Right renal cortex interstitium (tissue), 3 donors: ENCODE measurements at places on chromosomes 2 and 18.

GRCh38 chr2:95374451-95374920, 28.0 kb upstream of the FAHD2A start:
- no peak for DNase-seq

GRCh38 chr18:25055076-25055475, 296.9 kb downstream of the ZNF521 start:
- DNase-seq: no peak

GRCh38 chr2:47772343-47772742, 10.6 kb upstream of the MSH6 start:
- DNase-seq: no peak

DNA sequence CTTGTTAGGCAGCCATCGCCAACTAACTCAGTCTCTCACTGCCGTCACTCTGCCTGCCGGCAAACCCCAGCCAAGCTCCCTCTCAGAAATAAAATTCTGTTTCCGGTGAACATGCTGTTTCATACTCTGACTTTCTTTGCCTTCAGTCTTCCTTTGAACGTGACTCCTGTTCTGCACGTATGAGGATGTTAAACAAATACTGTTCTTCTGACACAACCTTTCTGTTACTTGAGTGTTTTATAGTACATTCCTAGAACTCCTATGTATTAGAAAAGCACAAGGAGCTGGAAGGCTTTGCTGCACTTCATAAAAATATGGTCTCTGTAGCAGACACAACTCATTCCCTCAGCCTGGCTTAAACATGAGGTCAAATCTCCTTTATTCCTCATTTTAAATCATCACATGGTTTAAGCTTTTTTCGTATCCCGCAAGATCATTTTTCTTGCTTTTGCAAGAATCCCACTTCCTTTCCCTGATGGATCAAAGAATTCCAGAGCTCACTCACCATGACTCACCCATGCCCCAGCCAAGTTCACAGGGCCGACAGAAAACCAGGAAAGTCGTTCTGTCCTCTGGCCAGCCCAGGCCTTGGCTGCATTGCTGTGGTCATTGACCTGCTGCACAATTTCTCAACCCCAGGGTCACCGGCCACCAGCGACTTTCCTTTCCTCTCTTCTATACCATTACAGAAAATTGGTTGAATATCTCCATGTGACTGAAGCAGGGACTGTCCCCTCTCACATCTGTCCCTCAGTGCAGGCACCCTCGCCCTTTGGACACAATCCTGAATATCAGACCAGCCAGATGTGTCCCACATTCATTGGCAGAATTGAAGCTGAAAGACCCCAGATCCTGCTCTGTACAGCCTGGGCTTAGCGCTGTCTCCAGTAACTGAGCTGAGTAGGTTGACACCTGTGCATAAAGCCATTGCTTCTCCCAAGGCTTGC, 183.1 kb upstream of the ARL4C start:
- DNase-seq: no peak

DNA sequence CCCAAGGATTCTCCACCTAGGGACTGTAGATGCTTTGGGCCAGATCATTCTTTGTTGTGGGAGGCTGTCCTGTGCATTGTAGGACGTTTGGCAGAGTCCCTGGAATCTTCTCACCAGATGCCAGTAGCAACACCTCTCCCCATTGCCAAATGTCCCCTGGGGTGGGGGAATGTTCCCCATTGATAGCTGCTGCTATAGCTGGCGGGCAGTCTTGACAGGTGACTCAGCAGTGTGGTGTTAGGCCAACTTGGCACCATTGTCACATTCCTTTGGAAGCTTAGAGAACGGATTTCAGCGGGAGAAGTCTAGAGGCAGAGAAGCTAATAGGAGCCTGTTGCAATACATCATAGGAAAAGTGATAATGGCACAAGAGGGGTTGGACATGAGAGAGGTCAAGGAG, 495.7 kb upstream of the SMIM21 start:
- no peak for DNase-seq

DNA sequence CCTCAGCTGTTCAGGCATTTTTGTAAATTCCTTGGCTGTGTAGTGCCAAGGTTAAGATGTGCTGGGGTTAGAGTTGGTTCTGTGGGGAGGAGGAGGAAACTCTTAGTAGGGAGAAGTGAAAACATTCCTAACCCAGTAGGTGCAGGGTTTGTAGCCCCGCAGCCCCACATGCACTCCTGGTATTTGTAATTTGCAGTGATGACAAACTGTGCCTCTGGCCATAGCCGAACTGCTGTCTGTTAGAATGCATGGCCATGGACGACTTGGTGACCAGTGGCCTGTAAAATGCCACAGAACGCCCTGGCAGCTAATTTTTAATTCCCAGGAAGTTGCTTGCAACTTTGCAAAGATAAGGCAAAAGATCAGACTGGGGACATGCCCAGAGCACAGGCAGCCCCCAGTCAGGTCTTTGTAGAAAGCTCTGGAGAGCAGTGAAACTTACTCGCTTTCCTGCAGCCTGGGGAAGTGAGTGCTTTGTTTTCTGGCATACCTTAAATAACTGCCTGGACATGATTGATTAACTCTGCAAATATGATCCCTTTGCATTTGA, 38.4 kb downstream of the LYPD6B start:
- DNase-seq: no peak

GRCh38 chr18:72762515-72763122, 105.2 kb downstream of the NETO1 start:
- DNase-seq: peak; percentile 31

DNA sequence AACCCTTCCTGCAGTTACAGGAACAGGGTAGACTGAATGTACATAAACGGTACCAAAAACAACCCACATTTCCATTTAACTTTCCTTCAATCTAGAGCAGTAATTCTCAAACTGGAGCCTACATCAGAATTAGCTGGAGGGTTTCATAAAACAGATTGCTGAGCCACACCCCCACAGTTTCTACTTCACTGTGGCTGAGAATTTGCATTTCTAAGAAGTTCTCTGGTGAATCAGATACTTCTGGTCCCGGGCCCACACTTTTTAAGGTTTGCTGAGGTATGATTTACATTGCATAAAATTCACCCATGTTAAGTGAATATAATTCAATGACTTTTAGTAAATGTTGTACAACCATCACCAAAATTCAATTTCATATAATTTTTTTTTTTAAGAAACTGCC, 113.7 kb downstream of the SRBD1 start:
- no peak for DNase-seq

DNA sequence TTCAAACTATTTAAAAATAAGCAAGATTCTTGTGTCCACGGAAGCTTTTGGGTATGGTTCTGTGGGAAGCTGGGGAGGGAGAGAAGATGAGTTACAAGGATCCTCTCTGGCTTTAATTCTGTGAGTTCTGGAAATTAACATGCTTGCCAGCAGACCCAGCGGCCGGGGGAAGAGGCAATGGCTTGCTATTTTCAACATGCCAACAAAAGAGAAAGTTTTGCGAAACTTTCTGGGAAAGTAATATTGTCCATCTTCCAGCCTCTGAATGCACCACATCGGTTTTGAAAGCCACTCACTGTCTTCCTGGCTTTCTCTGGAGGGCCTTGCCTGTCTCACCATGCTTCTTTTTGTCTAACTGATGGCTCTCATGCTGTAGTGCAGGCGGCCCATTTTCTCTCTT, 85.7 kb downstream of the EN1 start:
- no peak for DNase-seq

DNA sequence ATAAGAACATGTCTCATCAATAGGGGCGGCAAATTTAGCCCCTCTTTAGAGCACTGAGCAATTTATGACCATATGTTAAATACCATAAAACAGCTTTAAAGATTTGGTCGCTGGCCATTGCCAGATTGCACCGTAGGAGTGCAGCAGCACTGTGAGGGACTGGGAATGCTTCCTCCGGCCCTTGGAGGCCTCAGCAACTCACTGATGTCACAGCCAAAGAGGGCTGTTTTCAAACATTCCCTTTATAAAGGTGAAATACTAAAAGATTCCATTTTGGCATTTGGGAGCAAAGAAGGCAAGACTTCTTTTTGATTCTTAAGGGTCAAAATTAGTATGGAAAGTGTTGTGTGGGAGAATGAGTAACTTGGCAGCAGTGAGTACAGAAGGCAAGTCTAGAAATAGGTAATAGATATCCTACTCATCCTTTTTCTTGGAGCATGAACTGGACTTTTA, 63.7 kb downstream of the BABAM2 start:
- DNase-seq: no peak

DNA sequence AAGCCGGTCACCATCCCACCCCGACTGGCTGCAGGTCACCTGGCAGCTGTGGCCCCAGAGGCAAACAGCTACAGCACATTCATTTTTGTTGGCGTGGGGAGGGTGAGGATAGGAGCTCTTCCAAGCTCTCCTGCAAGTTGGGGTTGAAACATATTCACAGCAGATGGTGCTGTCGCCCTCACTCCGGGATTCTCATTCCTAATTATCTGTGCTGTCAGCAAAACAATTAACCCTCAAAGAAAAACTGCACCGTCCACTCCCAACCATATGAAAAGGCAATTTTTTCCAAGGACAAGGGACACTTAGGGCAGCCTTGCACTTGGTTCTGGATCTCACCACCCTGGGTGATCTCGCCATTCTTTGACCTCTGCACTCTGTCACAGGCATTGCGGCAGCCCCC, 68.6 kb downstream of the ZBTB7C start:
- DNase-seq: no peak

DNA sequence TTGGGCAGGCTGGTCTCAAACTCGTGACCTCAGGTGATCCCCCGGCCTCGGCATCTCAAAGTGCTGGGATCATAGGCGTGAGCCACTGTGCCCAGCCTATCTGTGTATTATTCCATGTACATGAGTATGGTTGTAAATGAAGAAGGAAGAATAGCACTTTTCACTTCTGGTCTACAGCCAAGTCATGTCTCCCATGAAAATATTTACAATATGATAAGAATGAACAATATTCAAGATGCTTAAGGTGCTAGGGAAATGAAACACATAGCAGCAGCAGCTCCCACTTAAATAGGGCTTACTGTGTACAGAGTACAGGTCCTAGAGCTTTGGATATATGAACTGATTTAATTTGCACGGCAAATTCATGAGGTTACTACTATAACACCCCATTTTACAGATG, 70.3 kb upstream of the COL5A2 start:
- no peak for DNase-seq

- no peak for DNase-seq
Observed at GRCh38 chr2:120862201-120863060, 126.8 kb downstream of the GLI2 start.

DNA sequence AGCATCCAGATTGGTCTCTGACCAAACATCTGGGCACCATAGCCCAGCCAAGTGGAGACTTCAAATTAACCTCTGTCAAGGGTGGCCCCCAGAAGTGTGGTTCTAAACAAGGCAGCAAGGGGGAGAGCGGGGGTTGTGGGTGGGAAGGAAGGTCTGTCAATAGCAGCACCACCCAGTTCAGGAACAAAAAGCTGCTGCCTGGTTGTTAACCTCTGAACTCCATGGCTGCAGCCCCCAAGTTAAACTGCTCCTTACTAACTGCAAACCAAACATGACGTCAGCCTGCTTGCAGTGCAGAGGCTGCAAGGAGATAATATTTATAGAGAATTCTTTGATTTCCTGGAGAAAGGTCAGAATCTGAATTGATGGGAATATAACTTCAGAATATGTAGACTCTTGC, 76.5 kb downstream of the ARL4C start:
- DNase-seq: no peak
